EH (cell line): ENCODE measurements at places on chromosomes 2 and 18.

DNA sequence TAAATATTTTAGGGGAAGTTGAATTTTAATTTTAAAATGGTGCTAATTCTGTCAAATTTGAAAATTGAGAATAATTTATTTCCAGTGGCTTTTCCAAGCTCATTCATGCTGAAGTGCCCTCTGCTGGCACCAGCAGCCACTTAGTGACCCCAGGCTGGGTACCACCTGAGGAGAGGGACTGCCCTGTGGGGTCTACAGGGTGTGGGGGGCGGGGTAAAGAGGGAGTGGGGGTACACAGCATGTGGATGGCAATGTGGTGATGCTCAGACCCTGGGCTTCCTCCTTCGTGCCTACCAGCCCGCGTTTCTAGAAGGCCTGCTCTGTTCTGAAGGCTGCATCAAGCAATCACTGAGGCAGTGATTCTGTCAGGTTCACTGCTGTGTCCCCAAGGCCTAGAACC, 45.1 kb upstream of the SCLY start:
- DNase-seq: no peak

DNA sequence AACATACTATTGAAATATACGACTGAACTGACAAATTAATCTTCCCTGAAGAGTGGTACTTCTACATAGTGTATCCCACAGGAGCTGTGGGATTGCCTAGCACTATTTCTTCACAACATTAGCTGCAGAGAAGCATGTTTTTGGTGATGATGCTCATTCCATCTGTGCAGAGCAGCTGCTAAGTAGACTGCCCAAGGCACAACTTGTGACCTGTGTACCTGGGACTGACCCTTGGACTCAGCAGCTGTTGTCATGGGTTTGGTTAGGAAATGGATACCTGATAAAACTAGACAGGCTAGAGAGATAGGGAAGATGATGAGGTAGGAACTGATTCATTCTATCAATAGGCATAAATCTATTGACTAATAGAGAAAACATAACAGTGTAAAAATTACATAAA, 1204.0 kb downstream of the DSC3 start:
- DNase-seq: no peak

- DNase-seq: no peak
These were observed 37.5 kb upstream of the PPM1B start for GRCh38 chr2:44131177-44131576.

DNA sequence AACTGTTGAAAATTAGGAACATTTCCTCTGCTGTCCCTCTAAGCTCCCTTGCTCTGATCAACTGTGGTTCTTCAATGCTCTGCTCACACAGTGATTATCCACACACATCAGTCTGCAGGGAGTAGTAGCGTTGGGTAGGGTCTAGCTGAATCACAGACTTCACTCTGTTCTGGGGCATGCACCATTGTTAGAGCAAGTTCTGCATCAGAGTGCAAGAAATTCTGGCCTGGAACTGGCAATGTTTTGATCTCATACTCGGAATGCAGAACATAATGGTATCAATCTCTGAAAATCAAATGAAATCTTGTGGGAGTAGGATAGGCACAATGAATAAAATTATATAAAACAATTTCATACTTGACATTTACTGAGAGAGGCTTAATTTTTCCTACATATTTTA, 55.3 kb downstream of the HRH4 start:
- no peak for DNase-seq

DNA sequence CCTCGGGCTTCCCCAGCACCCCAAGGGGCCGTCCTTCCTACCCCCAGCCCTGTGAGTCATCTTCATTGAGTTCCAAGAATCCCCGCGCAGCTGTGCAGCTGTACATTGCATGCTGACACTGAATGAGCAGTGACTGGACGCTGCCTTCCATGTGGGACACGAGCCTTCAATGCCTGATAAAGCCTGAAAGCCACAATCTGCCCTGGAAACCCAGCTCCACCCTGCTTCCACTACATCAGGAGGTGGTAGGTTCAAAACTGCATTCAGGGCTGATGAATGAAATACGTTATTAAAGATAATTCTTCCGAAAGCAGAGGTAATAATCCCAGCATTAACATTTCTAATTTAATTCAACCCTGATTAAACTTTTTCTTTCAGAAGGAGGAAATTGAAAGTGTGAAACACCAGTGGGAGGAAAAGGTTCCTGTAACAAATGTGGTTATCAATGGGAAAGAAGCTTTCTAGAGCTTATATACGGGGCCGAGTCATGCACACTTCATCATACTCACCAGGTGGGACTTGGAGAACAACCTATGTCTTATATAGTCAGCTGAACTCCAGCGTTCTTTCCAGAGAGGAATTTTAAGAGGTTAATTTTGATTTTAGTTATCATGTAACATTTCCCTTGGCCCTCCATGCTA, 360.1 kb downstream of the LPIN1 start:
- peak; percentile 99 for DNase-seq

DNA sequence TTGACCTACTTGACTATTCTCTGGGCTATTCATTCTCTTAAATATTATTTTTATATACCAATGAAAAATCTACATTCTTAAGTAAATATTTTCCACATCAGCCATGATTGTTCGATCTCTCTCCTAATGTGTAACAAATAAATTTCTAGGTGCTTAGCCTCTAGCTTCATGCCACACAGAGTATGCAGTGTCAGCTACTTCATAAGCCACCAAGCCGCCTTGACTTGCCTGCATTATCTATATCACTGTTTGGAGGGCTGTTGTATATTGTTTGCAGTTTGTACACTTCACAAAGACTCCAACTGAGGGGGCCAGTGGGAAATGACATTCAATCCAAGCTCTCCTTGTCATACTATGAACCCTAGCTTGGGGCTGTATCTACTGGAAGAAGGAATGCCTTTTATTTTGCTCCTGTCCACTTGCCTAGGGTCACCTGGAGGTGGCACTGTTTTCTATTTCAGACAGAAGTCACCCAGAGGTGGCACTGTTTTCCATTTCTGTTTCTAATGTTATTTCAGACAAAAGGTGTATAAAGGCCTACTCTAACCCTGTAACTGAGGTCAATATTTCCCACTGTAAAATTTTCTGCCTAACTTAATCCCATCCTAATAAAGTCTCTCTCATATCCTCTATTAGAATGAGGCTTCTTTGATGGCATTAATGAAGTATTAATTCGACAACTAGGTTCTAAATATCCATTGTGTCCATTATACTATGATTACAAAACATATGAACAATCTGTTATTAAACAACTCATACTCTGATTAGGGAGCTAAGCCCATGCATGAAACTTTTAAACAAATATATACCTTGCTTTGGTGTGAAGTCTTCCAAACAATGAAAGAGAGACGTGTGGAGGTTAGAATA, 36.4 kb downstream of the COL5A2 start:
- DNase-seq: peak; percentile 53

DNA sequence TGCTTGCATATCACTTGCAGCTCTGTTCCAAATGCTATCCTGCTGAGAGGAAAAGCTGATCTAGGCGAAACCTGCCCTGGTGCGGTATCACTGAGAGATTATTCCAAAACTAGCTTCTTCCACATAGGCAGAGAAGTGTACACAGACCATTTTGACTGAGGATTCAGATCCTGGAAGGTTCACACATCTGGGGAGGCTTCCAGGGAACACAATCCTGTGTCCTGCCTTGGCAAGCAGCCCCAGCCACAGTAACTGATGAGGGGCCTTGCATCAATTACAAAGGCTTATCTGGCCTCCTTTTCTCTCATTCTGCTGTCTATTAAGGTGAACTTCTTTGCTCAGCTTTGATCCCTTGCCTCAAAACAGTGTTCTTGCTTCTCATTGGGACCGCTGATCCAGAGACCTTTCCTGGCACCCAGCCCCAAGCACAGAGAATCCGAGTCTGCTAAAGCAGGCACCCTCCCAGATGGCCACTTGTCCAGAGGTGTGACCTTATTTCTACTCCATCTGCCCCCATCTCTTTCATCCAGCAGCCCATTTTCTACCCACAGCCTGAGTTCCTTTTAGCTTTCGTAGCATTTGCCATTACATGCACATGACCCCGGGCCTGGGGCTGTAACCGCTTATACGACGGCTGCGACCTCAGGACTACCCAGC, 52.3 kb upstream of the ZFP36L2 start:
- no peak for DNase-seq

GRCh38 chr2:9837451-9837850, 5.8 kb upstream of the TAF1B start:
- DNase-seq: no peak

DNA sequence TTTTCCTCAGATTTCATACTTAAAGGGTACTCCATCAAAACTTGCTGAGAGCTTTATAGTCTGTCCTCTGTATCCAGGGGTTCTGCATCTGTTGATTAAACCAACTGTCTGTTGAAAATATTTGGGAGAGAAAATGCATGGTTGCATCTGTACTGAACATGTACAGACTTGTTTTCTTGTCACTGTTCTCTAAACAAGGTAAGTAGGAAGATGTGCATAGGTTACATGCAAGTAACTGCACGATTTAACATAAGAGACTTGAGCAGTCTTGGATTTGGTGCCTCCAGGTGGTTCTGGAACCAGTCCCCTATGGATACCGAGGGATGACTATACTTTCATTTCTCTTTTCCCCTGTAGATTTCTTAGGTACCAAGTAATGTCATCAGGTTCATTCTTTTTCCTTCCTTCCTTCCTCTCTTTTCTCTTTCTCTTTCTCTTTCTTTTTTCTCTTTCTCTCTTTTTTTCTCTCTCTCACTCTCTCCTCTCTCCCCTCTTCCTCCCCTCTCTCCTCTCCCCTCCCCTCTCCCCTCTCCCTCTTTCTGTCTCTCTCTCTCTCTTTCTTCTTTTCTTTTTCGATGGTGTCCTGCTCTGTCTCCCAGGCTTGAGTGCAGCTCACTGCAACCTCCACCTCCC, 23.2 kb downstream of the ADNP2 start:
- no peak for DNase-seq

DNA sequence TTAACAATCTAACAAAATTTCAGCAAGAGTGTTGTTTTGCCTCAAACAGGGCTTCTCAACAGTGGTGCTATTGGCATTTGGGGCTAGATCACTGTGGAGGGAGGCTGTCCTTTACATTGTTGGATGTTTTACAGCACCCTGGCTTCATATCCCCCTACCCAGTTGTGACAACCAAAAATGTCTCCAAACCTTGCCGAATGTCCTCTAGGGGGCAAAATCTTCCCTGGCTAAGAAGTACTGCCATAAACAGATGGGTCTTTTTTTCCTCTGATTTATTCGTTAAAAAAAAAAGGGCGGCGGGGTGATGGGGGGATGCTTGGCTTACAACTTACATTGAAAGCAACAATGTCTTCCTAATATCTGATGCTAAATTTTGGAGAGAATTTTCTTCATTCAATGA, 207.6 kb upstream of the CCDC150 start:
- peak; percentile 18 for DNase-seq

DNA sequence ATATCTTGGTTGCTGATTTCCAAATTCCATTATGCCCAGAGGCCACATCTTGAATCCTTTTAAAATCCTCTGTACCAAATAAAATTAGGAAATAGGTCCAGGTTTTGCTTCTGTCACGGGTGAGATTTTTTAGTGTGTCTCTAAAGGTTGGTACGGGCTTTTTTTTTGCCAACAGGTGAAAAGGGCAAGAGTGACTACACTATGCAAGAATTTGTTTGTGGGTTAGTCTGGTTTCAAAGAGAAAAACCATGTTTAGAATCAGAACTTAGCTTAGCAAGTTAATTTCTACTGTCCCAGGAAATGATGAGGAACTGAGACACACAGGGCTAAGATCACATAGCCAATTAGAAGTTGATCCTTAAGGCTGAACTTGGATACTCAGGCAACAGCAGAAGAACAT, 41.7 kb downstream of the POLR1A start:
- DNase-seq: peak; percentile 78

GRCh38 chr2:105117565-105117964, 79.7 kb downstream of the MRPS9 start:
- peak; percentile 11 for DNase-seq

GRCh38 chr2:233912691-233913423, 4.3 kb upstream of the TRPM8 start:
- peak; percentile 51 for DNase-seq

DNA sequence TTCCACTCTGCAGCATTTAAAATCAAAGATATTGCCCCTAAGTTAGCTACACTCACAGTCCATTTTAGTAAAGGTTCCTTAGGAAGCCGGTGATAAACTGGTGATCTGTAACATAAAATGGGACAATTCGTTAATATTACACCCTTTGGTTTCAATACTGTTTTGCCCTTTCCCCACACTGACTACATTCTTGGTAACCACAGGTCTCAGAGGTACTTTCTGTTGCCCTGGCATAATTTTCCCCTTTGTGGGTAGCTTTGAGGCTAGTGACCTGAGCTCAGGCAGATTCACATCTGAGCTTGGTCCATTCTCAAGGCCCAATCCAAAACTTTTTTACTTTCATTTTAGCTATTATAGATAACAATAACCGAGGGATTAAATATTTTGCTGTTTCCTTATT, 32.9 kb upstream of the CSRNP3 start:
- DNase-seq: no peak

DNA sequence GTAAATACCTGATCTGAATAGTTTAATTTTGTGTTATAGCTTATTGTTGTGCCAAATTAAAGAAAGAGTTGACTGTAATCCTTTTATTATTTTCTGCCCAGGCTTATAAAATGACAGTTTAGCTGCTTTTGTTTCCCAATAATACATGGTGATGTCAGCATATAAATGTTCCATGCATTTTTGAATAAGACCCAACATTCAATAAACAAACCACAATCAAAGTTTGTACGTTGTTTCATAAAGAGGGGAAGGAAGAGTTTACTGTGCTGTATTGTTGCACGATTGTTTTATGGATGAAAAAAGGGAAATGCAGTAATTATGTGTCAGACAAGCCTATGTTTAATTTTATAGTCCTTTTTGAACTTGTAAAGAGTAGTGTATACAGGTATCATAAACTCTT, 177.2 kb upstream of the SCN7A start:
- DNase-seq: peak; percentile 32

DNA sequence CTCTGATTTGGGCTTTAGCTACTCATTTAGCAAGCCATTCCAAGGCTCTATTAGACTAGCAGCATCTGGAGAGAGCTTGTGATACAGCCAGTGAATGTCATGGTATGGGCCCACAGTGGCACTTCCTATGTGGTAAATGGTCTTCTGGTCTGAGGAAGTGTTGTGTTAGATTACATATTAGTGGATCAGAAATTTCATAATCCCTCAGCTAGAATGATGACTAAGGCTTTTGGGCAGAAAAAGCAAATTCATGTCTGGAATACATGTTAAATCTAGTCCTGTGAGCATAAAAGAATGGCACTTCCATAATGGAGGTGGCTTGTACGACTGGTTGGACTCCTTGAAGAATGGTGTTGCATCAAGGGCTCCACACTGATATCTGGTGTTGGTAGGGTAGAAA, 436.8 kb upstream of the CWC22 start:
- no peak for DNase-seq

GRCh38 chr2:121561617-121562268, 31.1 kb downstream of the RNU4ATAC start:
- DNase-seq: peak; percentile 89

- DNase-seq: peak; percentile 13
These were observed 2.2 kb downstream of the NEDD4L start for GRCh38 chr18:58046093-58046793.
